OCI-M1 (cell line): ENCODE measurements at places on chromosomes 6 and 20.

DNA sequence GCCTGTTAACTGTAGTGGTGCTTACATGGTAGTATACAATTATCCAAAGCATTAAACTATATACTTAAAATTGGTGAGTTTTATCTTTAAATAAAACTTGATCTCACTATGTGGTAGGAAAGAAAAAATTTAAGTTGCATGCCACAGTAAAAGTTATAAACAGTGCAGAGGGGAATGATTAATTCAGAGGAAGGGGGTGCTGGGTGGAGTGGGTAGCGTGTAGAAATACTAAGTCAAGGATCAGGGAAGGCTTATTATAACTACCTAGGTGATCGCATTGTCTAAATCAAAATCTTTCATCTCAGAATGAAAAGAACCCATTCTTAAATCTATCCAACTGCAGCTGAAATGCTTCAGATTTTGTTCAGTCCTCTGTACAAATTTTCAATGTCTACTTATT lies 428.3 kb downstream of the ADGRB3 start:
- DNase-seq, result no peak

- DNase-seq, result no peak
Measured at GRCh38 chr20:14826543-14827313, 489.3 kb upstream of the FLRT3 start.

DNA sequence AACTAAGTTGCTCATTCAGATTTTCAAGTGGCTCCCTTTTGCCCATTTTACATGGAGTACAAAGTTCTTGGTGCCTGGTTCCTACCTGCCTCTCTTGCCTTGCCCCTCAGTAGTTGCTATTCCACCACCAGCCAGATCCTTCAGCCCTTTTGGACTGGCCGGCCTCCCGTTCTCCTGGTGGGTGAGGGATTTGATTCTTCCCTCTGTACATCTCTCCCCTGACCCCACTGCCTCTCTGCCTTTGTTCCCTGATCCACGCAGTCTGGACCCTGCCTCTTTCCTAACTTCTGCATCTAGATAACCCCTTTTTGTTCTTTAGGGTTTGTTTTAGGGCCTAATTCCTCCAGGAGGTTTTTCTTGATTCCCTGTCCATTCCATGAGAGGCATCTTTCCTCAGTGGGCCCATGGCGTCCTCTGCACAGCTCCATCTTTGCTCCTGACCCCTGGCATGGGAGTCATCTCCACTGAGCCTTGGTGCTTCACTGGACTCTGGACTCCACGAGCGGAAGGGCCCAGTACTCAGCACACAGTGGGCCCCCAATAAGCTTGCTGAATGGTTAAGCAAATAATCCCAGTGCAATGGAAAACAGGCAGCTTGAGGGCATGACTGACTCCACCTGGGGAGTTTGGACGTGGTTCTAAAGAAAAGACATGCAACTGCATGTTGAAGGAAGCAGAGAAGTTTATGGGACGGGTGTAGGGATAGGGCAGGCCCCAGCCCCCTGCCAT lies 309.3 kb upstream of the SUPT3H start:
- DNase-seq, result no peak

- no peak for DNase-seq
Measured at GRCh38 chr20:5261763-5262162, 55.0 kb downstream of the PROKR2 start.
